Thoracic aorta (tissue), 2 donors: ENCODE measurements at places on chromosomes 5 and 9.

DNA sequence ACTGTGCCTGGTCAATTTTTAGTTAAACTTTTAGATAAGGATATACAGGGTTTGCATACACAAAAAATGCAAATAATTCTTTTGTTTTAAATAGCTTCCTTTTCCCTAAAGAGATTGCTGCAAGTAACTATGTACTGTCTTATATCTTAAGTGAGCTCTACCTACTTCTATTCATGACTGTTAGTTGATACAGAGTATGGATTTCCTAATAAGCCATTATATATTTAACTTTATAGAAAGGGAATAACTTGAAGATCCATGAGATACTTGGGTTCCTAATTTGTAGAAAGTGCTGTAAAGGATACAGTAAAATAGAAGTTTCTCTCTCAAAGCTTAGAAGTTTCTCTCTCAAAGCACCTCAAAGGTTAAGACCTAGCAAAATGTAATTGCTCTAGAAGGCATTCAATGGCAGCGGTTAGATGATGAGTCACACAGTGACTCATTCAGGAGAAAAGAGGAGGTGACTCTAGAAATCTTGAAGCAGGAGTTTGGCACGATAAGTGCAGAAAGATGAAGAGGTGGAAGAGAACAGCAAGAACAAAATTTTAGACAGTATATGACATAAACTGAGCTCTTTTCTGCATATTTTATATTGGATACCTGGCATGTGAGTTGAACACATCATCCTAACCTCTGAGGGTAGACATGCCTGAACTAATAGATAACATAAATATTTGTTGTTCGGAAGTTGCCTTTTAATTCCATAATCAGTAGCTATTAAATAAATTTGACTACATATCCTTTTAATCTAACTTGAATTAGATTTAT, 5.5 kb upstream of the DNAJC21 start:
- DNase-seq = no peak

GRCh38 chr9:132794730-132795380, 83.2 kb downstream of the AK8 start:
- no peak for DNase-seq

DNA sequence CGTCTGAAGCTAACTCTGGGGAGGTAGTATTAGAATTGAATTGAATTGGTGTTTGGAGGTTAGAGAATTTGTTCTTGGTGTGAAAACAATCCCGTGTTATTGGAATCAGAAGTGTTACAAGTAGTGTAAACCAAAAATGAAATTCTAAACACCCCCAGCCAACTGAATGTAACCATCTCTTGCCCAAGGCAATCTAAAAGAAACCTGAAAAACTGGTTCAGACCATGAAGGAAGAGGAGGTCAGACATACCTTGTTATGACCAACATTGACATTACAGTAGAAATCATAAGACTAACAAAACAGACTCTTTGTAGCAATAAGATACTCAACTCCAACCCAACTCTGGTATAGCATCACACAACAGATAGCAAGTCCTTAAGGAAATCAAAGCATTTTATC, 159.0 kb downstream of the TUSC1 start:
- no peak for DNase-seq

DNA sequence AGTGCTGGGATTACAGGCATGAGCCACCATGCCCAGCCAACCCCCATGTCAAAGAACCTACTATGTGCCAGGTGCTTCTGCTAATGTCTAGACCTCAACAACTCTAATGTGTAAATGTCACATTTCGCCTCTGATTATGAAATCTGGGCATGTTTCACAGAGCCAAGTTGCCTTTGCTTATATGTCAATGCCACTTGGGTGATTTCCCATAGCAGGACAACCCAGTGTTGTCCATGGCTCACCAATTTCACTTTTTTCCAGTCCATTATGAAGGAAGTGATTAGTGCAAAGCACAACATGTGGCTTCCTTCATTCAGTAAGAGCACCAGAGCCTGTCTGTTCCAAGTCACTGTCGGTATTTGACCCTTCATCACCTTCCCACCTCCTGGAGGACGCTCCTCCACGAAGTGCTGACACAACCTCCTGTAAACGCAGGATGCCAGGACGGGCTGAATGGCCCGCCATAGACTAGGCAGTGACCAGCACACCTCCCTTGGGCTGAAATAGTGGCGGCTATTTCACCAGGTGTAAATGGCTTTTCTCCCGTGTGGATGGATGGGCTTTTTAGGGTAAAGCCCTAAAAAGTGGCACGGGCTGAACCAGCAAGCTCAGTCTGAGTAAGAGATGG, 962 bp upstream of the PKN3 start:
- no peak for DNase-seq

- no peak for DNase-seq
These were observed 9.9 kb downstream of the MIER3 start for GRCh38 chr5:56941981-56942380.
